Activated CD4-positive, alpha-beta T cell treated with anti-CD3 and anti-CD28 coated beads for 24 hours (primary cell): ENCODE measurements at places on chromosomes 3 and 15.
A peak's percentile ranks its signal among the peaks of the same experiment; 100 is the strongest.

GRCh38 chr3:50356553-50356952 lies 2.8 kb downstream of the TMEM115 start:
- DNase-seq: no peak

- no peak for DNase-seq
These were observed 20.7 kb upstream of the ADAMTS9 start for GRCh38 chr3:64708456-64708855.

- DNase-seq: no peak
These were observed 494.3 kb downstream of the SQOR start for GRCh38 chr15:46129145-46129544.

DNA sequence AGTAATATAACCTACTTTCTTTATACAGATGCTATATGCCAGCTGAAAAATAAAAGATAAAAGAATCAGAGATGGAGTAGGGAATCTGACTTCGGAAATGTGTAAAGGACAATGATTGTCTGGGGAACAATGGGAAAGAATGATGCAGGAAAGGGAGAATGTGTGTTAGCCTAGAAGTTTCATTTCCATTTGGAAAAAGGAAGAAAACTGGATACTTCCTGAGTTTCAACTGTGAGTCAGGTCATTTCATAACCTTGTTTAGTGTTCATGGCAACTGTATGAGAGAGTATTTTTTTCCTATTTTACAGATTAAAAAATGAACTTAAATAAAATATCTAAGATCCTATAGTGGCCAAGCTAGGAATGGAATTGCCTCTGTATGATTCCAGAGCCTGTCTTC lies 261.3 kb upstream of the NECTIN3 start:
- no peak for DNase-seq

DNA sequence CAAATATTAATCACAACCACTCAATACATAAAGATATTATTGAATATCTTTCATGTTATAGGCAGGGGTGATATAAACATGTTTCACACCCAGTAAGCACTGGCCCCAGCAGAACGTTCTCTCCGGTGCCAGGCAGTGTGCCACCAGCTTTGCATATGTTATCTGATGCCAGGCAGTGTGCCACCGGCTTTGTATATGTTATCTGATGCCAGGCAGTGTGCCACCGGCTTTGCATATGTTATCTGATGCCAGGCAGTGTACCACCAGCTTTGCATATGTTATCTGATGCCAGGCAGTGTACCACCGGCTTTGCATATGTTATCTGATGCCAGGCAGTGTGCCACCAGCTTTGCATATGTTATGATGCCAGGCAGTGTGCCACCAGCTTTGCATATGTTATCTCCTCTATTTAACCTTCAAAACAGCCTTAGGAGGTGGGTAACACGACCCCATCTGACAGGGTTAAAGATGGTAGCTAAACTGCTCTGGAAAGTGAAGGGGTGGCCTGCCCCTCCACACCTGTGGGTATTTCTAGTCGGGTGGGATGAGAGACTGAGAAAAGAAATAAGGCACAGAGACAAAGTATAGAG lies 6.9 kb downstream of the MUC20 start:
- DNase-seq: no peak

- DNase-seq: no peak
These were observed 62.6 kb downstream of the NME9 start for GRCh38 chr3:138267083-138267482.

DNA sequence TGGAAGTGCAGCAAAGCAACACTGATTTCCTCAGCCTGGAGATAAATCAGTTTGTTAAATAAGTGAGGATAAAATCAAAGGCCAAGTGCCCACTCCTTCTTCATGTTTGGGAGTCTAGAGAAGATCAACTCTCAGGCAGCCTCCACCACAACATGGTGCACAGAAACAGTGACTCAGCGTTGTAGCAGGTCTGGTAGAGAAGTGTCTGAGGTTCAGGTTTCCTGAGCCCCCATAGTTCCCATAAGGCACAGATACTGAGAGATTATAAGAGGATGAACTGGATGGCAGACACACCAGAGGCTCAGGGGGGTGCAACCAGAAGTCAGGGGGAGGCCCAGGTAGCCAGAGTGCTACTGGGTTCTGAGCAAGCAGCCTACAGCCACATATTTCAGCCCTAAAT lies 166.7 kb downstream of the FRMD5 start:
- no peak for DNase-seq

- no peak for DNase-seq
These were observed 38.6 kb downstream of the RFTN1 start for GRCh38 chr3:16474920-16475319.

DNA sequence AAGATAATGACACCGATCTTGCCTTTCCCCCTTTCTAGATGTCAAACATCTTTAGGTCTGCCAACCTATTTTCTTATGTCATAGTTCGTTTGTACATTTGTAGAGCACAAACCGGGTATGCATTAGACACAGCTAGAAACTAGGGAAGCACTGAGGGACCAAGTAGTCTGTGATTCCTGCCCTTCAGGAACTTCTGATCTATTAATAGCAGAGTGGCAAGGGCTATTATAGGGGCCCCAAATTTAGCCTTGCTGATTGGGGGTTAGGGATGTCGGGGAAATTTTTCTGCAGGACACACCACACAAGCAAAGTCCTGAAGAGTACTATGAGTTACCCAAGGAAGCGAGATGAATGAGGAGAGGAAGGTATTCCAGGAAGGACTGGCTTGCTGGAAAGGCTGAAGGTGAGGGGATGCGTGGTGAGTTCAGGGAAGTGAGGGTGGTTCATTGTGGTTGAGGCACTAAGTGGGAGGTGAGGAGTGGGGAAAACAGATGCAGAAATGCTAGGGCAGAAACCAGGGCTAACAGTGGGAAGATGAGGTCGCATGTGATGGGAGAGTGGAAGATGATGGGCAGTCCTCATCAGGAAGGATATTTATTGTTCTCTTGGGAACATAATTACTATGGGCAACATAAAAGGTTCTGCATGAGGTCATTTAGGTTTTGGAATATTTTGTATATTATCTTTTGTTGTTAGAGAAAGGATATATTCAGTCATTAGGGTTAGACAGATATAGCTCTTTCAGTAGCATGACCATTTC lies 144.3 kb downstream of the CMSS1 start:
- DNase-seq: no peak

- no peak for DNase-seq
These were observed 8.1 kb upstream of the RCCD1 start for GRCh38 chr15:90946538-90946937.

DNA sequence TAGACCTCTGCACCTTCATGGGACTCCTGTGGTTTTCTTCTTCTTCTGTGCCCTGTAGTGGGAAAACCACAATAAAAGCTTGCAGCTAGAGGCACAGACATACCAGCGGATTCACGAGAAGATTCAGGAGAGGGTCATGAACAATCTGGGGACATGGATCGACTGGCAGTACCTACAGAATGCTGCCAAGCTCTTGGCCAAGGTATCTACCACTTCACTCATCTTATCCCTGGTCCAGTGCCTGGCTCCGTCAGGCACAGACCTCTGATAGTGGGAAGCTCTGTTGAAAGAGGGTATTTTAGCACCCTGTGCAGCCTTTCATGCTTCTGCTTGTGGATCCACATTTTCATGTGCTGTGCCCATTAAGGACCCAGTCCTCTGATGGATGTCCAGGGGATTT lies 9.7 kb upstream of the P4HTM start:
- no peak for DNase-seq

DNA sequence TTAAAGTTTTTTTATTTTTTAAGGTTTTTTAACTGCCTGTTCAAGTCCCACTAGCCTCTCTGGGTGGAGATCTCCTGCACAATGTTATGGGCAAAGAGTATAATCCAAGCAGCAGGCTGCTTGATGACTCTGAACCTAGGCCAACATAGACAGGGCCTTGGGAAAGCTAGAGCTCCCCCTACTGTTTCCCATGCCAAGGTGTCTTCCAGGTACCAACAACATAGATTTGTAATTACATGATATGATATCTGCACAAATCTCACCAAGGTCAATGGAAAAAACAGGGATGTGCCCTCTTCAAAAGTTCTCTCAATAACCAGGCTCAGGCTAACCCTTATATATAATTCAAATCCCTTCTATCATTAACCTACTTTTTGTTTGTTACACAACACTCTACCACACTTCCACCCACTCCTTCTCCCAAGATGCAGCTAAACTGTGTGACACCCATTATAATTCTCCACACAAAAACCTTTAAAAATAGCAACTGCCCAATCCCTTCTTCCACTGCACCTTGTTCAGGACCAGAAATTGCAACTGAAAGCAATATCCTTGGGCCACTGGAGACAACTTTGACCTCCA lies 43.8 kb downstream of the RBM15B start:
- DNase-seq: peak; percentile 29

- DNase-seq: no peak
These were observed 64.2 kb upstream of the FNDC3B start for GRCh38 chr3:171974986-171975837.

GRCh38 chr15:77504306-77504705 lies 83.6 kb downstream of the HMG20A start:
- no peak for DNase-seq

DNA sequence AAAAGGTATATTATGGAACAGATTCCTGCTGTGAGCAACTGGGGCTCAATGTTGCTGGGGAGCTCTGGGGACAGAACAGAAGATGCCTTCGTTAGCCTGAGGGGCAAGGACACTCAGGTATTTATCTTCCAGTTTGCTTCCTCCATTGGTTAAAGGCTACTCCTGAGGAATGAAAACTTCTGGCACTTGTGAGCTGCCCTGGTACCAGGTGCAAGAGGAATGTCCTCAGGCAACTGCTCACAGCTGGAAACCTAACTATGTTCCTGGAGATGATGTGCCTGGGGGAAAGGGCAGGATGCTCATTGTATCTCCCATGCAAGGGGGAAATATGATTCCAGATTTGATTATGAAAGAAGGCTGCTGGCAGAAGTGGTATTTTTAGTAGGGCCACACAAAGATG lies 54.0 kb upstream of the BBX start:
- no peak for DNase-seq

GRCh38 chr3:179921500-179921899 lies 115.2 kb downstream of the PEX5L start:
- no peak for DNase-seq

- DNase-seq: no peak
These were observed 7.6 kb downstream of the C15orf39 start for GRCh38 chr15:75209289-75209676.

- no peak for DNase-seq
These were observed 32.8 kb downstream of the PLSCR1 start for GRCh38 chr3:146511402-146512134.

DNA sequence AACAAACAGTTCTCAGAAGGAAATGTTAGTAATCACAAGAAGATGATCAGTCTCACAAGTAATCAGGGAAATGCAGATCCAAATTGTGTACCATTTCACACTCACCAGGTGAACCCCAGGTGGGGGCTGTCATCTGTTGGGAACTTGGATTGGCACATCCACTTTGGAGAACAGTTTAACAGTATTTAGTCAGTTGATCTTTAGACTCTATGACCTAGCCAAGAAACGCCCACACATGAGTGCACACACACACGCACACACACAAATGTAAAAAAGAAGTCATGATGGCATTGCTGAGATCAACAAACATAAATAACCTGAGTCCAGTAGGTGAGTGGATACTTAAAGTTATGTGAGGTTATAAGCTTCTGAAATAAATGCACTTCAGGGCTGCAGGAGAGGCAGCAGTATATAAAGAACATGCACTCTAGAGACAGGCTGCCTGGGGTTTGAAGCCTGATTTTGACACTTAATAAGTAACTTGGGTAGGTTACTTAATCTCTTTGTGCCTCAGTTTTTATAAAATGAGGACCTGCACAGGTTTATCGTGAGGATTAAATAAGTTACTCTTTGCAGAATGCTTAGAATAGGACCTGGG lies 17.7 kb downstream of the ACVR2B start:
- DNase-seq: no peak

GRCh38 chr3:130389743-130390478 lies 44.4 kb downstream of the COL6A5 start:
- no peak for DNase-seq

GRCh38 chr15:68880382-68880781 lies 49.9 kb upstream of the SPESP1 start:
- no peak for DNase-seq

GRCh38 chr15:96079041-96079440 lies 251.5 kb upstream of the NR2F2 start:
- DNase-seq: no peak

- no peak for DNase-seq
These were observed 211.7 kb downstream of the ZIC1 start for GRCh38 chr3:147620906-147621305.
